Left renal cortex interstitium (tissue), 4 donors: ENCODE measurements at places on chromosomes 1 and 21. TPM values are rescaled to one million over a fixed set of nuclear protein-coding genes. Genes with fewer than 3 reads are reported as not detected.

The ASPM gene
- 21.4 TPM for polyA plus RNA-seq

- DNase-seq, result no peak
Observed at GRCh38 chr1:230140221-230141020, 73.4 kb downstream of the GALNT2 start.

DNA sequence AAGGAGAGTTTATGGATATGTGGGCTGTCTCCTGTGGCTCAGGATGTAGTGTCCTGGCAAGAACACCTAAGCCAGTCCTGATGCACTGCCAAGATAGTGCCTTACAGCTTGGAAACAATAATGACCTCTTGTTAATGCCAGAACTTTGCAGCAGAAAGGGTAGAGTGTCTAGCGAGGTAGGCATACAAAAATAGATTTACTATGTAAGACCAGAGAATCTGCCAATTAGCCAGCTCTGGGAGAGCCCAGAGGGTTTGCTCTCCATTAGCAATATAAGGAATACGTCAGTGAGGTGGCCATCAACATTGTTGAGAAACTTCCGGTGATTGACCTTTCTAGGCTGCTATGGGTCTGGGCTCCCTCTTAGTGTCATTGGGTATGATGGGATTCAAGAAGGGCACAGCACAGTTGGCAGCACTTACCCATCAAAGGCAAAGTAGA is 178.5 kb upstream of the GALNT2 start:
- DNase-seq, result no peak

The APCS gene
- polyA plus RNA-seq, result not detected

The CAPN8 gene
- polyA plus RNA-seq, result 3.5 TPM
